ENCODE measurements at places on chromosomes 11 and 22.
A peak's percentile ranks its signal among the peaks of the same experiment; 100 is the strongest.

- peak; percentile 23 for DNase-seq
Observed at GRCh38 chr11:10413268-10413667, 41.8 kb upstream of the AMPD3 start.

- DNase-seq: no peak
Observed at GRCh38 chr22:37972527-37972926, 11.8 kb downstream of the SOX10 start.

- no peak for DNase-seq
Observed at GRCh38 chr11:31805629-31806185, 5.4 kb downstream of the PAX6 start.

- no peak for DNase-seq
Observed at GRCh38 chr22:19036523-19037273, 85.5 kb downstream of the DGCR2 start.

DNA sequence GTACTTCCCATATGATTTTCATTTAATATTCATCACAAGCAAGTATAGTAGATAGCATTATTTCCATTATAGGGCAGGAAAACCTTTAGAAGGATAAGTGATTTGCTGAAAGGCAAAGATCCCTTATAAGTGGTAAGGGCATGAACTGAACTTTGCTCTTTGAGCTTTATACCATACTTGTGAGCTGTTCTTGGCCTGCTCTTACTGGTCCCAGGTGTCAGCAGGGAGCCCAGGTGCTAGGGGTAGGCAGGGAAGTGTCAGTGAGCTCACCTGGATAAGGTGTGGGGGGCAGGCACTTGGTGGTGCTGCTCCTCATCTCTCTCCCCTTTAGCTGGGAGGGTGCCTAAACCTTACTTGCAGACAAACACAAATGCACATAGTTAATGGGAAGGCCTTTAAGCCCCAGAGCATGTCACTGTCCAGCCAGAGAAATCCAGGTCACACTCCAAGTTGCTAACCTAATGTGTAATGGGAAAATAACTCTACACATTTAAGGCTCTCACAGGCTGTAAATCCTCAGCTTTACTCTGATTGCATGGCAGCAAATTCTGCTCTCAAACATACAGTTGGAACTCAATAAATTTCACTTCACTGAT lies 114.4 kb downstream of the PLEKHA7 start:
- DNase-seq: no peak

GRCh38 chr22:34914846-34915245 lies 151.1 kb upstream of the ISX start:
- no peak for DNase-seq

DNA sequence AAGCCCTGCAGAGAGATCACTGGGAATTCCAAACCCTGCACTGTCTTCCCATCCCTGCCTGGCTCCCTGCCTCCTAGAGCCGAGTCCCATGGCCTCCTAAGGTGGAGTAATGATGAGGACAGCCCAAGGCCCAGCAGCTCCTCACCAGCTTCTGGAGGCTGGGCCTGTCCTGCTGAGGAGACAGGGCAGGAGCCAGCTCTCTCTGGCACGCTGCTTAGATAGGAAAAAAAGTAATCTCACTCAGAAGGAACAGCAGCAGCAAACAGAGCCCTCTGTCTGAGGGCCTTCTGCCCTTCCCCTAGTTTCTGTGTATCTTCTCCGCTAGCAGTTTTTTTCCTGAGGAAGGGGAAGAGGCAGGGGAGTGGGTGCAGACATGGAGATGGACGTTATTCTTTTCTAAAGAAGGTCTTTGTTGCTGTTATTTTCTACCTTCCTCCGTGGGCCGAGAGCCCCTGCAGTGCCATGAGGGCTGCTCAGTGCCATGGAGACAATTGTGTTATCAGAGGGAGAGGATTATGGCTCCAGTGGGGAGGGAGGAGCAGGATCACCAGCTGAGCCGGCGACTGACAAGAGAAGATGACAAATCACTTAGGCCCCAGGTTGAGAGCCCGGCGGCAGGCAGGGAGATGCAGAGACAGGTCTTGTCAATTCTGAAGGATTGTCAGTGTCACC lies 315.3 kb downstream of the BUD13 start:
- DNase-seq: no peak

DNA sequence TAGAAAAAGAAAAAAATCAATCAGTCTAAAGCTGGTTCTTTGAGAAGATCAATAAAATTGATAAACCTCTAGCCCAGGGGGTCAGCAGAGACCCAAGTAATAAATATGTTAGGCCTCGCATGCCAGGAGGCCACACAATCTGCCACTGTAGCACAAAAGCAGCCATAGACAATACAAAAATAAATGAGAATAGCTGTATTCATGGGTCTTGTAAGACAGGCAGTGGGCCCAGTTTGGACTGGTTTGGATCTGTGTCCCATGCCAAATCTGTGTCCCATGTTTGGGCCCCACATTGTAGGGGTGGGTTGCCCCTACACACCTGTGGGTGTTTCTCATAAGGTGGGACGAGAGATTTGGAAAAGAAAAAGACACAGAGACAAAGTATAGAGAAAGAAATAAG lies 6.6 kb upstream of the PLAAT4 start:
- peak; percentile 23 for DNase-seq

DNA sequence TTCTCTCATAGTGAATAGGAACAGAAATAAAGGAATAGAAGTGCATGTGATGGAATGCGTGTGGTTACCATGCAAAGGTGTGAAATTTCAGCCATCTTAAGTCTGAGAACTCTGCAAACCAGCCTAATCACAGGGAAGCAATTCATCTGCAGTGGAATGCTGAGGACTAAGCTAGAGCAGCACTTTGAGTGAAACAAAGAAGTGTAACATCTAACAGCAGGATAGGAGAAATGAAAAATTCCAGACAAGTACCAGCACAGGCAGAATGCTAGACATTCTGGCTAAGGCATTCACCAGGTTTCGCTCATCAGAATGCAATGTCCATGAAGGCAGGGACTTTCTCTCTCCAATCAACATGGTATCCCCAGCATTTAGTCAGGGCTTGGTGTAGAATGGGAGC lies 41.2 kb upstream of the SLC36A4 start:
- no peak for DNase-seq

- no peak for DNase-seq
Observed at GRCh38 chr11:19209617-19210370, 8.0 kb upstream of the CSRP3 start.

DNA sequence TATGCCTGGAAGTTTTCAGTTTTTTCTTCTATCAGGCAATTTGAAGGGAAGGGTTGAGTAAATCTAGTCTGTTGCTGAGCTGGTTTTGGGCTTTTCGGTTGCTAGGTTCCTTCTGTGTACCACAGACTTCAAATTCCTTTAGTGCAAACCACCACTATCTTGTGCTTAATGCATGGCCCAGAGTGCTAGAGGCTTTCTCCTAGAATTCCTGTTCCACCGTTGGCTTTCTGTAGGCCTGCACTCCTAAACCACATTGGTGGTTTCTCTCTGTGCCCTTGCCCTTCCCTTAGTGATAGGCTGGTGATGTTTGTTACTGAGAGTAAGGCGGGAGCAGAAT lies 47.1 kb upstream of the CTSC start:
- DNase-seq: no peak

- DNase-seq: no peak
Observed at GRCh38 chr11:45264839-45265515, 21.2 kb downstream of the SYT13 start.

DNA sequence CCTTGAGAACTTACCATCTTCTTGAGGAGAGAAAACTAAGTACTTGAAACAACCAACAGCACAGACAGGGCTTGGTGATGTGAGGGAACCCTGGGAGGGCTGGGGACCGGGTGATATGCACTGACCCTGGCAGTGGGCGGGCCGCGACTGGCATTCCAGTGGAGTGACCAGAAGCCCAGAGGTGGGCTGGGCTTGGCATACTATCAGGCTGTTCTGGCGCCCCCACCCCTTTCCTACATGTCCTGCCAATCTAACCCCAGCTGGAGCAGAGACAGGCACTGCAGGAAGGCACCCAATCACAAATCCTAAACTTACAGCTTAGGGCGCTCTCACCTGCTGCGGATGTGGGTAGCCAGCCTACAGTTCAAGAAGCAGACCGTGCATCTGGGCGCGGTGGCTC lies 54.0 kb upstream of the GCAT start:
- no peak for DNase-seq

- DNase-seq: no peak
Observed at GRCh38 chr11:83063073-83063754, 8.5 kb downstream of the RAB30 start.
